ENCODE measurements at places on chromosomes 3 and 15. TPM values are rescaled to one million over a fixed set of nuclear protein-coding genes. Genes with fewer than 3 reads are reported as not detected.

- DNase-seq = no peak
Measured at GRCh38 chr3:182650568-182651128, 142.7 kb upstream of the ATP11B start.

GRCh38 chr15:100714749-100715342 is 112.5 kb downstream of the ASB7 start:
- no peak for DNase-seq

- no peak for DNase-seq
Measured at GRCh38 chr3:119647843-119648575, 12.4 kb downstream of the POPDC2 start.

DNA sequence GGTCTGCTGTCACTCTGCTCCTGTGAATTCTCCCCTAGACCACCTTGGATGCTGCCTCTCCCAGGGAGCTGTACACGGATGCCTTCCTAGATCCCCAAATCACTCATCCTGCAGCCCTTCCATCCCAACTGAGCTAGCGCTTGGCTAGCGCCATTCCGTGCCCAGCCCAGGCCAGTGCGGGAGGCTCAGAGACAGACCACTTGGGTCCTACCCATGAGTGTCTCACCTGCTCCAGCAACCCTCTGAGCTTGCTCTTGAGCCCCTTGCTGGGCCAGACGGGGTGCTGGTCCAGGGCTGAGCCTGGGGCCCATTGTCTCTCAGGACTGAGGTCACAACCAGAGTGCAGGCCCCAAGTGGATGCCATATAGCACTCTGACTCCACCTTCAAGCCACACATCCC is 17.7 kb downstream of the SH2D7 start:
- DNase-seq = no peak

- no peak for DNase-seq
Measured at GRCh38 chr3:5186089-5186857, 1.2 kb upstream of the EDEM1 start.

TUSC2 gene
- 29.1 TPM for total RNA-seq

RTP1 gene
- not detected for total RNA-seq

PLA1A gene
- 1.3 TPM for total RNA-seq

PLSCR5 gene
- total RNA-seq = not detected

All from left colon (tissue), 2 donors.